ENCODE measurements at places on chromosomes 5 and 9. TPM values are rescaled to one million over a fixed set of nuclear protein-coding genes. Genes with fewer than 3 reads are reported as not detected.

The RNF183 gene
- total RNA-seq: not detected

The ROPN1L gene
- 0.32 TPM for total RNA-seq

The SHISAL2B gene
- 0.16 TPM for total RNA-seq

The PCDHB9 gene
- 0.16 TPM for total RNA-seq

The ZNF462 gene
- 14.0 TPM for total RNA-seq

The CDX1 gene
- not detected for total RNA-seq

The JAKMIP2 gene
- total RNA-seq: 1.3 TPM

The CCNJL gene
- under 0.01 TPM for total RNA-seq
